ENCODE measurements at places on chromosomes 1 and 21.

- no peak for DNase-seq
Measured at GRCh38 chr1:36803868-36804570, 230.3 kb downstream of the GRIK3 start.

- DNase-seq: no peak
Measured at GRCh38 chr1:211487672-211488208, 4.2 kb downstream of the RD3 start.

DNA sequence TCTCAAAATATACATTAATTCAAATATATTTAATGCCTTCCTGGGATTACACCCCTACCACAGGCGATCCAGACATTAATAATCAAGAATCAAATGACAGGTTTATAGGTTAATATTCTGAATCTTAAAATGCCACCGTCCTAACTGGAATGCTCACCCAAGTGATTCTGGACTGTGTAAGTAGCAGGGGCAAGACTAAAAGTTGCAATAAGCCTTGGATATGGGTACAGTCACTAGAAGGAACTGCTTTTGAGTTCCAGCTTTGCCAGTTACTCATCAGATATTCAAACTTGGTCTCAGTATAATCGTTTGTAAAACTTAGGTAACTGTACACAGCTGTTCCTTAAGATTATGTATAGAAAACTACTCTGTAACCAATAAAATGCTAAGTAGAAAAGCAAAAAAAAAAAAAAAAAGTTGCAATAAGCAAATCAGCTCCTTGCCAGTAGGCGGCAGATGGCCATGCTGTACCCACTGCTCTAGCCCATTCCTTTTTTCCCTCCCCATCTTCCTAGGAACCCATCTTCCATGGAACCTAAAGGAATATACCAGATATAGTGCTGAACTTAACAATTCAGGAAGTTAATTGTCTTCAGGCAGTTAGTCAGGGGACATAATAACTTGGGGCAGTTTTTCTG lies 10.5 kb downstream of the RO60 start:
- no peak for DNase-seq

DNA sequence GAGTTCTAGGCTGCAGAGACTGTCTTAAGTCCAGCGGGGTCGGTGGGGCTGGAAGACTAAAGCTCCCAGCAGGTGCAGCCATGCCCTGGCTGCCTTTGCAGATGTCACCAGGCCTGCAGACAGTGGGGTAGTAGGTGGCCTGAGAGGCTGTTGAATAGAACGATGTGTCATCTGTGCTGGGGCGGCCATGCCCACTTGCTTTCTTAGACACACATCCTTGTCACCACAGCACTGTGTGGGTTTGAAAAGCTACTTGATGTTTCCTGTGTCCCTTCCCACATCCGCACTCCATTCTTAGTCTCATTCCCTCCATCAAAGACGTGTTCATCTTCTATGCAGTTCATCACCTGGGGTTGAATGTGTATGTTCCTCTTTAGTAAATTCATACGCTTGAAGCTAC lies 184.5 kb upstream of the TMEM51 start:
- DNase-seq: no peak

DNA sequence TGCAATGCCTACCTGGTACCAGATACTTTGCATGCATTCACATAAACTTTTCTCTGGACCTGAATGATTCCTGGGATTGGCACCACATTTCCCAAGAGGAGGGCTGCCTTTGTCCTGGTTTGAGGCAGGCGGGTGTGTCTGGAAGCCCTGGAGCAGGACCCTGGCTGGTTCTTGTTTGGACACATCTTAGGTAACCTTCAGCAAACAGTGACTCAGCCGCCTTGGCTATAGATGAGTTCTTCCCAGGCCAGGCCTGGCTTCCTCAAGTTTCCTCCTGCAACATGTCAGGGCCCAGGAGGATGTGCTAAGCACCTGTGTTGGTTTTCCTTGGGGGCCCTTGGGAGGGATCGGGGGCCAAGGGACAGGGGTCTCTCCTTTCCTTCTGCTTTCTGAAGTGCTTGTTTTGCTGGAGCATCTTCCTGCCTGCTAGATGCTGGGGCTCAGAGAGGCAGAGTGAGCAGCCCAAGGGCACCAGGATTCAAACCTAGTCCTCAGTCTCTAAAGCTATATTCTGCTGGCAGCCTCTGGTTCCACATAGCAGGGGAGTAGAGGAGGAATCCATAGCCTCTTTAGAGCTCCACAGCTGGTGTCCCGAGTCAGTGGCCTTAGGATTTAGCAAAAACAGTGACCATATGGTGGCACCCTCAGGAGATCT lies 38.2 kb downstream of the PAX7 start:
- no peak for DNase-seq

DNA sequence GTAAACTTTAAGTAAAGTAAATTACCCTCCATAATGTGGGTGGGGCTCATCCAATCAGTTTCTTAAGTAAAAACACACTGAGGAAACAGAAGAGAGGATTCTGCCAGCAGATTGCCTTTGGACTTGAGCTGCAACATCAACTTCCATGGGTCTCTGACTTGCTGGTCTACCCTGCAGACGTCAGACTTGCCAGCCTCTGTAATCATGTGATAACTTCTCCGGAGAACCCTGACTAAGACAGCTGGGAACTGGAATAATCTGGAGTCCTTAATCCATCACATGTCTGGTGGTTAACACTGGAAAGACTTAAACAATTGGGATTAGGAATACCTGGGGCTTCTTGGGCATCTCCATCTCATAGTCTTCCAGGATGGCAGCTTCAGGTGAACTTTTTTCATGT lies 13.2 kb upstream of the CEP350 start:
- no peak for DNase-seq

GRCh38 chr1:56849750-56850149 lies 4.8 kb upstream of the C8A start:
- no peak for DNase-seq

GRCh38 chr21:26845066-26845758 lies at the start of gene ADAMTS1:
TSS of gene ADAMTS1 (minus strand) at chr21:26845409. CDS start at chr21:26844954, 455 bp downstream.
- no peak for DNase-seq

All from stimulated activated effector memory CD8-positive, alpha-beta T cell treated with anti-CD3 and anti-CD28 coated beads, Interleukin-12 subunit alpha, Interleukin-12 subunit beta, amount 100 ng/mL, for 72 hours (primary cell).